ENCODE measurements at places on chromosomes 3 and 15.

DNA sequence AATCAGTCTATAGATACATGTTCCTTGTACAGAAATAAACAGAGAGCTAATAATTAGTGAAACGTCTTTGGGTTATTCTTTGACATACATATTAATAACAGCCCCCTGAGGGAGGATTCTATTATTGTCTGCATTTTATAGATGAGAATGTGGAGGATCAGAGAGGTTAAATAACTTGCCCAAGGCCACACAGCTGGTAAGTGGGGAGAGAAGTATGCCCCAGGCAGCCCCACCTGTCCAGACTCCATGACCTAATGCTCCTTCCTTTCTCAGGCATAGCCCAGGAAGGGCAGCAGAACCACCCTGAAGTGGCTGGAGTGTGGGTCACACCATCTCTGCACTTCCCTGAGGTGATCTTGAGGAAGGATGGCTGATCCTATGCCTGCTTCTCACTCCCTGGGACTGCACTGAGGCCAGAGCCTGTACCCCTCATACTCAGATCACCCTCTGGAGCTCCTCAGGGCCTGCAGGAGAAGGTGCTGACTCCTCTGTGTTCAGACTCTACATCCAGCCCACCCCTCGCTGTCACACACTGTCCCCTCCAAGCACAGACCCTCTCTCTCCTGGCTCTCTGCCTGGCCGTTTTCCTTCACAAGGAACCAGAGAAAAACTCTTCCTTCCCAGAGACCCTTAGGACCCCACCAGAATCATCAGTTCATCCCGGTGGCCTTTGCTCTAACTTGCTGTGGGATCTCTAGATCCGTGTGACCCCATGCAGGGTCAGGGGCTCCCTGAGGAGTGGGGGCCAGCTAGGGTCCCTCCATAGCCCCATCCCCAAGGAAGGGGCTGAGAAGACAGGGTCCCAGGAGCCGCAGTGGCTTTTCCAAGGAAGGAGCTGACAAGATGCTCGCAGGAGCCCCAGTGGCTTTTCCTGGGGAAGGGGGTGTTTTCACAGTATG, 4.4 kb upstream of the HHATL start:
- DNase-seq = no peak

DNA sequence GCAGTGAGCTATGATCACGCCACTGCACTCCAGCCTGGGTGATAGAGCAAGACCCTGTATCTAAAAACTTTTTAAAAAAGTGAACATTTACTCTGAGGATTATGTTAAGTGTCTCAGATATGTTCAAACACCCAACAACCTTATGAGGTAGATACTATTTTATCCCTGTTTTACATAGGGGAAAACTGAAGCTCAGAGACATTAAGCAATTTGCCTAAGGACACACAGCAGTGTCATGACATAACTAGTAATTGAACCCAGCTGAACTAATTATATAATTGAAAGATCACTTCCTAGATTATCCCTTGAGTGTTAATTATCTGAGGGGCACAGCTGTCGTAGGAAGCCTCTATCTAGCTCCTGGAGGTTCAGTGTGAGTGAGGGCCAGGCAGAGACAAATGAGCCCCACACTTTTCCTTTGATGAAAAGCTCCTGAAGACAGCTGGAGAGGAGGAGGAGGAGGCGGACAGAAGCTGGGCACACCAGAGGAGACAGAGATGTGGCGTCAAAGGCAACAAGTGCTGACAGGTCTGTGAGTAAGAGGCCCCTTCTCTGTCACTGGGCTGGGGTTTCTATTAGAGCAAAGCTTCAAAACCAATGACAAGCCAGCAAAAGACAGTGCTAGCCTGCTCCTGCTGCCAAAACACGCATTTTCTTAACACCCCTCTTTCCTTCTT, 20.5 kb downstream of the TRH start:
- no peak for DNase-seq

GRCh38 chr3:120130656-120131055, 36.4 kb upstream of the GSK3B start:
- DNase-seq = no peak

DNA sequence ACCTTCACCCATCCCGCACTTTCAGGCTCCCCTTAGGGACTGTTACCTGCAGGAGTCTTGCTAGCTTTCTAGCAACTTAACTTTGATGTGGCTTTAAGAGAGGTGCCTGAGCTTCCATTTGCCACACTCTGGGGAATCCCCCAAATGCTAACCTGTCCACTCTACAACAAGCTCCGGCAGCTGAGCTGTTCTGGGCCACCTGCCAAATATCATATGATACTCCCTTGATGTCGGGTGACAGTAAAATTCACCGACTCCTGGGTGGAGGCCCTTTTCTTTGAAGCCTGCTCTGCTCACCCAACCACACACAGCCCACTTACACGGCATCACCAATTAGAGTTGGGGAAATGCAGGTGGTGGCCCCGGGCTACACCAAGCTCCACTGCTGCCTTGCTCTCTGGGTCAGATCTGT, 38.0 kb upstream of the XCR1 start:
- DNase-seq = peak; percentile 84

DNA sequence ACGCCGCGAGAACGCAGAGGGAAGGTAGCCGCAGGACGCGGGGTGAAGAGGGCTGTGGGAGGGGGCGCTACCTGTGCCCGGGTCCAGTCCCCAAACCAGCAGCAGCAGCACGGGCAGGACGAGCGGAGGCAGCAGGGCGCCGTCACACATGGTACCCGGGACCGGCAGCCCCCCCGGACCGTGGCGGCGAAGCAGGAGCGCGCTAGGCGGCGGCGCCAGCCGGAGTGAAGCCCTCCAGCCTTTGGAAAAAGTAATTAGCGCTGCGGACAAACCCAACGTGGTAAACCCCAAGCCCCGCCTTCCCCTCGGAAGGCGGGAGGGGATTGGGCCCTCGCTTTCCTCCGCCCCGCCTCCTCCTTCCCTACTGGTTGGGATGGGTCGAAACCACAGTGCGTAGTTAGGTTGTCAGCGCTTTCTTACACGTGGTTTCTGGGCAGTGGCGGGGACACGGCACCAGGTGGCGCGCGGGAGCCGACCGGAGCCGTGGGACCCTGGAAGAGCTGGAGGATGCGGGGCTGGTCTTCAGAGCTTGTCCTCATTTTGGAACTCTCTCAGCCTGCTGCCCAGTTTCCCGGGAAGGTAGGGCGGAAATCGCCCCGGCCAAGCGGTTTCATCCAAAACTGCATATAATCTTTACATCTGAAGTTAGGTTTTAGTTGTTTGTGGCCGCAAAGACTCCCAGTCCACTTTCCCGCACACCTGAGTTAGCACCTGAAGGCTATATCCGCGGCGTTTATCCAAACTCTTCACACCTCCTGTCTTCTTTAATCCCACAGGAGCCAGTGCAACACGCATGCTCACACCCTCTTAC, at the start of gene ADAMTS17:
Gene ADAMTS17 (minus strand): TSS at position 226 of the 811 bp plus-strand sequence. CDS start 76 bp downstream, at position 150.
- peak; percentile 92 for DNase-seq

- DNase-seq = no peak
Measured at GRCh38 chr3:27387625-27388024, 18.4 kb upstream of the NEK10 start.

DNA sequence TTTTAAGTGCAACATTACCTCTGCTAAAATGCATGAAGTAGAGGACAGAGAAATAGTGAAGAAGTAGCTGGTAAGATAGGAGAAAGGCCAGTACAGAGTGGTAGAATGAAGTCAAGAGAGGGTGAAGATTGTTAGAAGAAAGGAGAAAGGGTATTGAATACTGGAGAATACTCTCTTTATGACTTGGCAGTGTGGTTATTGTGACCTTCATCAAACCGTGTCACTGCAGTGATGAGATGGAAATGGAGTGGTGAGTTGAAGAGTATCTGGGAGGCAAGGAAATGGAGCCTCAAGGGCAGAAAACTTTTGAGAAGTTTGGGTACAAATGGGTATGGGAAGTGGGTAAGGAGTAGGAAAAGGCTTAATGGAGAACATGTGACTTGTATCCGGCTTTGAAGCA, 24.7 kb downstream of the MINDY2 start:
- no peak for DNase-seq

DNA sequence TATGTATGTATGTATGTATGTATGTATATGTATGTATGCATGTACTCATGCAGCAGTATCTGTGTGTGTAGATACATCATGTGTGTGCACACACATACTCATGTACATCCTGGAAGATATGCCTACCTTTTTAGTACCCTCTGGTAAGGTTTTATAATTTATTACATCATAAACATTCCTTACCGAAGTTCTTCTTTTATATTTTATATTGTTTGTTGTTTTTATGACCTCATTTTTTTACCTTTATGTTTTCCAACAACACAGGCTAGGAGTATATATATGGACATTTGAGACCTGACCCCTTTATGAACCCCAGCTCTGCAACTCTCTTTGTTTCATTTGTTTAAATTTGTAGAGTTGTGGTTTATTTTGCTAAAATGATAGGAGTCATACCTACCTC, 263.5 kb downstream of the ADAMTSL3 start:
- DNase-seq = no peak

- no peak for DNase-seq
Measured at GRCh38 chr3:126746395-126747177, 42.5 kb downstream of the CHCHD6 start.

DNA sequence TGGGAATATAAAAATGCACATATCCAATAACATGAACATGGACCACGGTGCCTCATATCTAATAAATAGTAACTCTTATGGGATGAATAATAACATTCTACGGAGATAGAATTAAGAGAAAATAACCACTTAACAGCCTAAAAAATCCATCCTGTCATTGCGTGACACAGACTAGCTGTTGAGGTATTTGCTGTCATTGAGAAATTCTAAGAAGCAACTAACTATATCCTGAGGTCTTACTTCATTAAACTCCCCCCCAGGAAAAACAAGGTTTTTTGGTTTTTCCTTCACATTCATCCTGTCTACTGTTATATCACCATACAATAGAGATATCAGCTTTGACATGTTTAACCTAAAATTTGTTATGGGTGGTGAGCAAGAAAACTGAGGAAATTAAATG, 14.3 kb downstream of the CEP152 start:
- no peak for DNase-seq

GRCh38 chr3:5442786-5443138, 255.3 kb downstream of the EDEM1 start:
- no peak for DNase-seq

DNA sequence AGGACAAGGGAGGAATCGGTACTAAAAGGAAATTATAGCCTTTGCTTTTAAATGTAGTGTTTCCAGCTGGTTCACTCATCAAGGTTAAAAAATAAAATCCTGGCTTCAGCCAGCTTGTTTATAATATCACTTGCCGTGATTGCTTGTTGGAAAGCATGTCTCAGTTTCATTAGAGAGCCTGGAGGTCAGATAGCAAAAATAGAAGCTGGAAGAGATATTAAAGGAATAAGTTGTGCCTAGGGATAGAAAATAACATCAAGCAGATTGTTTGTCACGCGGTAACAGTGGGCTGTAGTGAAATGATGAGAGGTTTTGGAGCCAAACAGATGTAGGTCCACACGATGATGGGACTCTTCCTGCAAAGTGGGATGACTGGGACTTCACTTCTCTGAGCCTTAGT, 17.7 kb upstream of the SLMAP start:
- DNase-seq = no peak

- no peak for DNase-seq
Measured at GRCh38 chr3:63580151-63580550, 72.3 kb upstream of the SNTN start.

- DNase-seq = no peak
Measured at GRCh38 chr15:47300596-47300995, 416.7 kb upstream of the SEMA6D start.

DNA sequence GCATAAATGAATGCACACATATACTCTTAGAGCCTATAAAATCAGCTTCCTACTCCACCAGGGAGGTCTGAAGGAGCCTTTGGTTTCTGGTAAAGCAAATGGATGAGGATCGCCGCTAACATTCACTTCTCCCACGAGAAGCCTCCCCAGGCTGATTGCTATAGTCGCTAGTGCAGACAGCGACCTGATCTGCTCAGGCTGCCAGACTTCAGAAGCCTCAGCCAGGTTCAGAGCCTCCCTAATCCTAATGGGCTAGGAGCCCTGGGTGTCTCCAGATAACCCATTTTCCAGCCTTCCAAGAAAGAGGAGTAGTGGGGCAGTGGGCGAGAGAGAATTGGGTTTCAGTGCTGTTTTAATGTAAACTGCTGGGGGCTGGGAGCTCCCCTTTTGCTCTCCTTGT, 35.4 kb downstream of the TPM1 start:
- DNase-seq = no peak

All from CD8-positive, alpha-beta memory T cell (primary cell).